ENCODE measurements at places on chromosomes 5 and 9.

DNA sequence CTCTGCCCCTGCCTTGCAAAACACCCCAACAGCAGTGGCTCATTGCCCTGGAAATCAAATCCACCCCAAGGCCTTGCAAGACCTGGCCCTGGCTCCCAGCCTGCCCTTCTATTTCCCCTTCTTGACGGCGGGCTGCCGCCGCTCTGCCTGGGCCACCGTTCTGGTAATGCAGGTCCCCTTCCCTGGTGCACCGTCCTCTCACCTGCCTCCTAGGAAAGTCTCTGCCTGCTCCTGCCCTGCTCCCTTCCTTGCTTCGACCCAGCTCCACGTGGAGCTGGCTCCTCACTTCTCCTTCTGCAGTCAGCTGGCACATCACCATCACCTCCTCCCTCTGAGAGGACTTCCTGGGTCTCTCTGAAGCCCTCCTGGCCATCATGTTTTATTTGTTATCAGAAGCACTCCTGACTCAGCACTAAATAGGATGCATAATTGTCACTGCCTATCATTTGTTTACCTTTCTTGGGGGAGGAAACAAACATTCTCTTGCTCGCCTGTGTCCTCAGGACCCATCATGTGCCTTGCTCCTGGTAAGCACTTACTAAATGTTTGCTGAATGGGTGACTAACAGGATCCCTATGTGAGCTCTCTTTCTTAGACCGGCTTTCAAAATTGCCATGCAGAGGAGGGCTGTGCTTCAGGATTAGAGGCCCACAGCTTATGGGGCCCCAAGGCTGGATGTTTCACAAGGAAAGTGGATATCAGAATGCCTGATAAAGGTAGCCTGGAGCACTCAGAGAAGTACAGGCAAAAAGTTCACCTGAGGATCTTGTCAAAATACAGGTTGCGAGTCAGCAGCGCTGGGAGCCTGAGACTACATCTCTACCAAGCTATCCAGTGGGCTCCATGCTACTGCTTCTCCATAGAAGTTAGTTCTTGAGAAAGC is 19.6 kb upstream of the C5orf47 start:
- DNase-seq = no peak

- DNase-seq = no peak
Observed at GRCh38 chr5:137666461-137666850, 69.4 kb downstream of the KLHL3 start.

DNA sequence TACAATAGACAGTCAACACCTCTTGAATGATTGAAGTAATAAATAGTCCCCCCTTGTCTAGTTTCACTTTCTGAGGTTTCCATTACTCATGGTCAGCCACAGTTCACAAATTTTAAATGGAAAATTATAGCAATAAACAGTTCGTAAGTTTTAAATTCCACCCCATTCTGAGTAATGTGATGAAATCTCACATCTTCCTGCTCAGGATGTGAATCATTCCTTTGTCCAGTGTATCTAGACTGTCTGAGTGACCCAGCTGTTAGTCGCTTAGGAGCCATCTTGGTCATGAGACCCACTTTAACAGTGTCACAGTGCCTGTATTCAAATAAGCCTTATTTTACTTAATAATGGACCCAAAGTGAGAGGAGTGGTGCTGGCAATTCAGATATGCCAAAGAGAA is 311.6 kb upstream of the PRR16 start:
- no peak for DNase-seq

DNA sequence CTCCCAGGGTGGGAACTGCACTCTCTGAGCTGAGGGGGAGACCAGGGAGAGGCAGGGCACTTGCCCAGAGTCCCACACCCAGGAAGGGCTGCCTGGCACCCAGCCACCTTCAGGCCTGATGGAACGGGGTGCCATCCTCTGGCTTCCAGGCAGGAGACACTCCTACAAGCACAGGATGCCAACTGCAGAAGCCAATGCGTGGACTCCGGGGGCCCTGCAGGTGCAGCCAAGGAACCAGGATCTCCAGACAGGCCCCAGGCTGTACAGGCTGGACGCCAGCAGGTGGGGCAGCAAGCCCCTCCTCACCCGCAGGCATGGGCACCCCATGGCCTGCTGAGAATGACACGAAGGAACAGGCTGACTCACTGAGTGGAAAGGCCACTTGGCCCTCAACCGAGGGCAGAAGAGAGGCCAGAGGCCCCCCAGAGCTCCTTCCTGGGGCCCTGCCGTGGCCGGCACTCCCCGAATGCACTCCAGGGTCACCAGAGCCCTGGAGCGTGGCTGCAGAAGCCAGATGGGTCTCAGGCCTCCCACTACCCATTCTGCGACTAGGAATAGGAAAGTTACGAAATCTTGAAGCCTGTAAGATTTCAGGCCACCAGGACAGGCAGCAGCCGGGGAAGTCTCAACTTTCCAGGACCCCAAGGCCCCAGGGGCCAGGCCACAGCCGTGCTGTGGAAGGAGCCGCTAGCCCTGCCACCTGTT is 15.7 kb downstream of the NACC2 start:
- no peak for DNase-seq

- DNase-seq = no peak
Observed at GRCh38 chr9:92266486-92266885, 27.0 kb downstream of the IARS1 start.

DNA sequence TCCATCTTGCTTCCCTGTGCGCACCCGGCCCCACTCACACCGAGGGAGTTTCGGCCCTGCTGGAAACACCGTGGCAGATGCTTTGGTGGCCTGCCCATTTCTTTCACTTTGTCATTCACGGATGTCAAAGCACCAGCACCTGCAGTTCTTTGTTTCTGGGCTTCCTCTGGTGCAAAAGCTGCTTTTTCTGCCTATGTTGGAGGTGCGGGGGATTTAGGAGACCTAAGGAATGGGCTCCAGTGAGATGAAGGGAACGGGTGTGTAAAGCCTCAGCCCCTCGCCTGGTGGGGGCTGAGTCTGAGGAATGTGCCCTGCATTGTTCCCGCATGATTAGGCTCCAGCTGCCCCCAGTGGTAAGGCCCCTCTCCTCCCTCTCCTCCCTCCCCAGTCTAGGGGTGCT is 62.3 kb downstream of the THBS4 start:
- no peak for DNase-seq

- DNase-seq = no peak
Observed at GRCh38 chr9:20650313-20650712, 28.0 kb upstream of the MLLT3 start.

DNA sequence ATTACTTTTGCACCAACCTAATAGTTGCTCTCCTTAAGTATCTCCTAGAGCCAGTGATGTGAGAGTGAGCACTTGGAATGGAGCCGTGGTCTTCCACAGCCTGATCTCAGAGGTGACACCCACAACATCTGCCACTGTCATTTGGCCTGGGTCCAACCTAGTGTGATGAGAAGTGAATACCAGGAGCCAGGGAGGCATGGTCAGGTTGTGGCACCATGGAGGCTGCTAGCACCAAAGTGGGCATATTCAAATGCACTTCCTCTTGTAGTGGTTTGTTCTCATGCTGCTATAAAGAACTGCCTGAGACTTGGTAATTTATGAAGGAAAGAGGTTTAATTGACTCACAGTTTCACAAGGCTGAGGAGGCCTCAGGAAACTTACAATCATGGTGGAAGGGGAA is 22.6 kb upstream of the CEP72 start:
- DNase-seq = no peak

DNA sequence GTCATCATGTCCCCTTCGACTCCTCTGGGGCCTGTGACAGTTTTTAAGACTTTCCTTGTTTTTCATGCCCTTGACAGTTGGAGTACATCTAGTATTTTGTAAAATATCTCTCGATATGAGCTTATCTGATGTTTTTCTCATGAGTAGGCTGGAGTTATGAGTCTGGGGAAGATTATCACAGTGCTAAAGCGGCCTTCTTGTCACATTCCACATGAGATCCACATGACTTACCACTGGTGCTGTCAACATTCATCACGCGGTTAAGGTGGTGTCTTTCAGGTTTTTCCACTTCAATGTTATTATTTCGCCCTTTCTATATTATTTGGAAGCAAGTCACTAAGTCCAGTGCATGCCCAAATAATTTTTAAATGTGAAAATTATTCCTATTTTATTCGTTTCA is 17.1 kb upstream of the CAST start:
- no peak for DNase-seq

DNA sequence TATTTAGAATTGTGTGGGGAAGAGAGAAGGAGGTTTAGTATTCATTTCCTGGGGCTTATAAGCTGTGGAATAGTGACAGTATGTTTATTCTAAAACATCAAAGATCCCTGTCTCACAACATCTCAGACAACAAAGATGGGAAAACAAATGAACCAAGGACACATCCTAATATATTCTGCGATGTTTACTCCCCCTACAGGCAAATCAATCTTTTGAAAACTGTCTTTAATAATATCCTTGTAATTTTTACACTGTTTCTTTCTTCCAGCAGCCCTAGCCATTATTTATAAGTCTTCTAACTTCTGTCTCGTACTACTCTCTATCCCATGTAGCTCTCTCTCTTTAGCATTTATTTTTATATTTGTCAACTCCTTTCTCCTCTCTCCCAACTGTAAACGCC is 33.5 kb upstream of the TMEM252 start:
- no peak for DNase-seq

DNA sequence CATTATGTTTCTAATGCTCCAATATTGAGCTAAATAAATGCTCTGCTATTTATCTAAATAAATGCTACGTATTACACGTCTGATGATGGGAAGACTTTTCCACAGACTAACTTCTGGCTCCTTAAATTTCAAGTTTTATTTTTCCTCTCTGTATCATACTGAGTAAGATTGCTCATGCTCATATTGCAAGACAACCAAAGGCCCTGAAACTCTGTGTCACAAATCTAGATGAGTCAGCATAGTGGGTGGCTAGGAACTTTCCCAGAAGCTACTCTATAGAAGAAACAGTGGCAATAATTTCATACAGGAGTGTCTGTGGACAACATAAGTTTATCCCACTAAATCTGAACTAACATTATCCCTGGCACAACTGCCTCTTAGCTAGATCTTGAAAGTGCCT is 53.0 kb upstream of the RFX3 start:
- DNase-seq = no peak

- DNase-seq = peak; percentile 43
Observed at GRCh38 chr5:89270901-89271300, 387.9 kb upstream of the MEF2C start.

- peak; percentile 46 for DNase-seq
Observed at GRCh38 chr5:84724683-84725082, 340.0 kb upstream of the EDIL3 start.

DNA sequence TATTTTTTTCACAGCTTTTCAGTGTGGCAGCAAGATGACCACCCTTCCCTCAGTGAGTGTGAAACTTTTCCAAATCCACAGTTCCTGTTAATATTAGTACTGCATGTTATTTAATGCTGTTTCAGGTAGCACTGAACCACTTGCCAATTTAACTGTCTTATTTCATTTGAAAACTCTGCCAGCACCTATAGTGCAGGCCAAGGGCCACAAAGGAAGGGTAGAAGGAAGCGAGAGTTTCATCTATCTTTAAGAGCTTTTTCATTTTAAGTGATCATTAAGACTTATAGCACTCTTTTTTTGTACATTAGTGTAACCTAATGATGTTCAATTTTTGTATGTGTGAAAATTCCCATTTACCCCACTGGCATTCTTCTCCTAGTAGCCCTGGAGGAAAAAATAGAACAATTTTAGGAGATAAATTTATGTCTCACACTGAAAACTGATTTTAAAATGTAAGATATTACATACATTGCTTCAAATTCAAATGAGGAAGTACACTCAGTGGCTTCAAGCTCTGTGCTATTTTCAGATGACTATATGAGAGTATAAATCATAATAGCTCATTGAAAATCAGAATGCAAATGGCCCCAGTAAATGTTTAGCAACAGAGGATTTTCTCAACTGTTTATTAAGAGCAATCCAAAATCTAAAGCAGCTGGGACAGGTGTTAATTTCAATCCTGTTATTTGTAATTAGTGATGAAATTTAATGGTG is 820.5 kb downstream of the PTPRD start:
- no peak for DNase-seq

GRCh38 chr5:163445345-163445744 is 8.0 kb downstream of the CCNG1 start:
- DNase-seq = no peak

DNA sequence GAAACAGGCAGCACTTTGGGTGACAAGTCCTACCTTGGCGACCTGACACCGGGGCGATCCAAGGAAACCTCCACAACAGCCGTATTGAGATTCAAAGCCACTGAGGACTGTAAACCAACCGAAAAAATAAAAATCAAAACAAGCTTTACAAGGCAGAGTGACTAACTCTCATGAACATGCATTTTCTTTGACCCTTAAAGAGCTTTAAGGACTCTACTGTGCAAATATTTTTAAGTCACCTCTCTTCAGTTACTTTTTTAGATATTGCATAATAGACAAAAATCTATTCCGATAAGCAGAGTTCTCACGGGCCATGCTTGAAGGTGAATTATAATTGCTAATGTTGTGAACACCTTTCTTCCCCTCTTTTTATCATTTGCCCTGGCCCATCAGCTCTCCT is 38.3 kb downstream of the EQTN start:
- no peak for DNase-seq

DNA sequence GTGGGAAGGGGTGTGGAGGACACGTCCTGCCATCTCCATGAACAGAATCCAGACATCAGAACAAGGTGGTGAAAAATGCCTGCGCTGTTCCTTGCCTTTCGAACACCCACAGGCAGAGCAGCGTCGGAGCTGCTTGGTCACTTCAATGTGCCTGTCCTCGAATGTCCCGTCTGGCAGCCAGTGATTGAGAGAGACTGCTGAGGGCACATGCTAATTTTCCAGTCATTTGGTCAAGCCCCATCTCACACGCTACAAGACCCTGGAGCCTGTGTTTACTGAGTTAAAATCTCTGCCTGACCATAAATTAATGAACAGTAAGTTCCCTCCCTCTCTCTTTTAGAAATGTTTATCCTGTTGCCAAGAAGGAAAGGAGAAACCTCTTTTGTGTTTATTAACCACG is 149.3 kb downstream of the NTRK2 start:
- DNase-seq = no peak

GRCh38 chr5:81402192-81402930 is 8.4 kb upstream of the ACOT12 start:
- DNase-seq = no peak

DNA sequence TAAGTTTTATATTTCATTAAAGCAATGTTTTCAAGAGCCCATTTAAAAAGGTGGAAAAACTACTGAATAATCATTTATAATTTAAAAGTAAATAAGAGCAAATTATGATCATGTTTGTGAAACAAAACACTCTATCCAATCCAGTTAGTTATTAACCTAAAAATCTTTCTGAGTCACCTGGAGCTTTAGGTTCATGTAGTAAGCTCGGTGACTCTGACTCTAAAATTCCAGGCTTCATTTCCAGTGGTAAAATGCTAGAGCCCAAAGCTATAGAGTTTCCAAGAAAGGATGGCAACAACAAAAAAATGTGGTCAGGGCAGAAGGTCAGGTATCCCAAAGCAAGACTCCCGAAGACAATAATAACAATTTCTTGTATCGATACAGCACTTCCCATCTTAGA is 76.1 kb upstream of the SPOCK1 start:
- DNase-seq = no peak

- DNase-seq = no peak
Observed at GRCh38 chr5:1999794-2000193, 117.1 kb upstream of the IRX4 start.

- peak; percentile 29 for DNase-seq
Observed at GRCh38 chr5:17218353-17219005, 1.0 kb downstream of the BASP1 start.

Measured in Ammon's horn (tissue), 1 donor.